ENCODE measurements at places on chromosomes 5 and 9.

DNA sequence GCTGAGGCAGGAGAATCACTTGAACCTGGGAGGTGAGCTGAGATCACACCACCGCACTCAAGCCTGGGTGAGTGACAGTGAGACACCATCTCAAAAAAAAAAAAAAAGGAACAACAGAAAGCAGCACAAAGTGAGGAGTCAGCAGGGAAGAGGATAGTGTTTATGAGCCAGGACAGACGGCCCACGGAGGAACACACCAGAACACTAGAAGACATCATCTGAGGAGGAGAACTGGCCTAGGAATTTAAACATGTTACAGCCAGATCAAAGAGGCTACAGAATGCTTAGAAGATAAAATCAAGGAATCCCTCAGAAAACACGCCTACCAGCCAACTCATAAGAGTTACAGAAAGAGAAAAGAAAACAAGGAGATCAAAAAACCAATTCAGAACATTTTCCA, 12.2 kb downstream of the UBAC1 start:
- DNase-seq = no peak

DNA sequence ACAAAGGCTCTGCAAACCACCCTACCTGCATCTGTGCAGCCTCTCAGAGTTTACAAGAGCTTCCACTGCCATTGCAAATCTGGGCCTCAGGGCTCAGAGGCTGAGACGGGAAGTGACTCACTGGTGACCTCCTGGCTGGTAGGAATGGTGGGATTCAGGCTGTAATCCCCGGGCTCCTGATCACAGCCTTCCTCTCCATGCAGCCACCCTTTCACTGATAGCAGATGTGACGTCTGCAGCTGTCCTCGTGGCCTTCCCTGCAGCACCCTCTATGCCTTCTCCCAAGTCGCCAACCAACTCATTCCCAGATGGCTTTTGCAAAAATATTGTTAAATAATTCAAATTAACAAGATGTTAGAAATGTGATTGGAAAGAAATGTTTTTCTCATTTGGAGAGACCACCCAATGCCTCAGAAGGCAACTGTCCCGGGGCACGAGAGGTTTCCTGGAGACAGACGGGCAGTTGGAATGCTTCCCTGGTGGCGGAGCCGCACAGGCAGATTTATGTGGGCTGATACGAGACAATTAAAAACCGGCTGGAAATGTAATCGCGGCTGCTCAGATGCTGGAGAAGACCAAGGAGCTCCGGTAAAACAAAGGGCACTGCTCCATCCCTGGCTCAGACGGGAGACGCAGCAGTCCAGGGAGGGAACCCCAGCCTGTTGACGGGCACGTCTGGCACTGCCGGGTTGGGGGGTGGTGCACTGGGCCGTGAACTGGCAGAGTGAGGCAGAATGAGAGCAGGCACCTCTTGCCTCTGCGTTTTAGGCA, 34.4 kb upstream of the SLC25A51 start:
- no peak for DNase-seq

DNA sequence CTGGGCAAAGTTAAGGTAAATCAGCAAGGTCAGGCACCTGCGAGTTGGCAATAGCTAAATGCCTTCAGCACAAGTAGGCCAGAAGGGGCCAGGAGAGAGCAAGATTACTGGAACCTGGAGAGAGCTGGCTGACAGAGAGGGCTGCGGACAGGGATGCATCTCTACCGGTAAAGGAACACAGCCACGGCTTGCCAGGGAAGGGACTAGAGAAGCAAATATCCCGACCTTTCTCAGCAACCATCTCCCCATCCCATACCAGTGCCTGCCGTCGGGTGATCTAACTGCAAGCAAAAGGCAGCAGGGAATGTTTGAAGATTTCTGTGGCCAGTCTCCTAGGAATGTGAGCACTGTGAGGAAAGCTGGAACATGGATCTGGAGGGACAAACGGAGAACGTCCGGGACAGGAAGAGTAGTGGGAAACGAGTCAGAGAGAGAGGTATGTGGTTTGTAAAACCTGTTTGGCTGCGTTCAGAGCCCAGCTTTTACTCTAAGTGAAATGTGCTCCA, 15.9 kb upstream of the ABLIM3 start:
- DNase-seq = no peak

DNA sequence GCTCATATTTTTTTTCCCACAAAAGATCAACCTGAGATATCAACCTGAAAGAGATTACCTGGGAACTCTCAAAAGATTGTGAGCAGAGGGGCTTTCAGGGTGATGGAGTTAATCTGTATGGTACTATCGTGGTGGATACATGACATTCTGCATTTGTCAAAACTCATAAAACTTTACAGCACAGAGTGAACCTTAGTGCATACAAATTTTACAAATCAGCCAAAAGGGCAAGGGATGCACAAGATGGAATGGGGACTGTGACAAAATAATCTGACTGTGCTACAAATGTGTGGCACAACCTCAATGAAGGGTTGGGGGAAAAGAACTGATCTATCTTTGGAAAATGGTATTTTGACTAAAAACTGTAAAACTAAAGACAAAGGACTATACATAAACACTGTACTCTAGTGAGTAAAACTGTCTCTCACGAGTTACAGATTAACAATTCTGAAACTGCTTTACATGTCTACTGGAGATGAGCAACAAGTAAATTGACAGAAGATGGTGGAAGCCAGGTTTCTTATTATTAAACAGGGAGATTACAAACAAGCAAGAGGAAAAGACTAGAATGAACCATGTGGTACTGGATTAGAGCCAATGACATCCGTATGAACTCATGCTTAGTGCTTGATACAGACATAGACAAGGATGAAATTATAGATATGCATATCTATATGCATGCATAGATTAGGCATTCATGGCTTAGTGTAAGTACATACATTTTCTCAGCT, 24.8 kb upstream of the RLN1 start:
- DNase-seq = no peak

DNA sequence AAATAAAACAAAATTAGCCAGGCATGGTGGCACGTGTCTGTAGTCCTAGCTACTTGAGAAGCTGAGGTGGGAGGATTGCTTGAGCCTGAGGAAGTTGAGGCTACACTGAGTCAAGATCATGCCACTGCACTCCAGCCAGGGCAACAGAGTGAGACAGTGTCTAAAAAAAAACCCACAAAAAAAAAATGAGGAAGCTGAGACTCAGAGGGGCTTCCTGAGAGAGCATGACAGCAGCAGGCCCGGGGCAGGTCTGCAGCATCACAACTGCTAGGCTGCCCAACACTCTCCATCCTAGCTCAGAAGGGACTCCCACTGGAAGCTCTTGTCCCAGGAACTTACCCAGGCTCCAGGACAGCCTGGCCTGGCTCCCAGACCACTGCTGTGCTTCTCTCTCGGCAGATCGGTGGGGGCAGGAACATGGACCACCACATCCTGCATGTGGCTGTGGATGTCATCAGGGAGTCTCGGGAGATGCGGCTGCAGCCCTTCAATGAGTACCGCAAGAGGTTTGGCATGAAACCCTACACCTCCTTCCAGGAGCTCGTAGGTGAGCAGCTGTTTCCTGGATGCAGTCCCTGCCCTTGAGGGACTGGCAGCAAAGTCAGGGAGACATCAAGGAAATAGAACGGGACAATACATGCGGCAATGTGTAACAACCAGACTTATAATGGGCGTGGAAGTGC, 19.1 kb downstream of the PTGS1 start:
- no peak for DNase-seq

Measured in stimulated activated CD8-positive, alpha-beta memory T cell treated with anti-CD3 and anti-CD28 coated beads, Interleukin-2, amount 100 ng/mL, for 1 hour (primary cell).